Muscle of arm (tissue), 14 donors: ENCODE measurements at places on chromosomes 12 and 14. TPM values are rescaled to one million over a fixed set of nuclear protein-coding genes. Genes with fewer than 3 reads are reported as not detected.

- DNase-seq: no peak
Observed at GRCh38 chr14:89911010-89911919, 43.3 kb downstream of the EFCAB11 start.

DNA sequence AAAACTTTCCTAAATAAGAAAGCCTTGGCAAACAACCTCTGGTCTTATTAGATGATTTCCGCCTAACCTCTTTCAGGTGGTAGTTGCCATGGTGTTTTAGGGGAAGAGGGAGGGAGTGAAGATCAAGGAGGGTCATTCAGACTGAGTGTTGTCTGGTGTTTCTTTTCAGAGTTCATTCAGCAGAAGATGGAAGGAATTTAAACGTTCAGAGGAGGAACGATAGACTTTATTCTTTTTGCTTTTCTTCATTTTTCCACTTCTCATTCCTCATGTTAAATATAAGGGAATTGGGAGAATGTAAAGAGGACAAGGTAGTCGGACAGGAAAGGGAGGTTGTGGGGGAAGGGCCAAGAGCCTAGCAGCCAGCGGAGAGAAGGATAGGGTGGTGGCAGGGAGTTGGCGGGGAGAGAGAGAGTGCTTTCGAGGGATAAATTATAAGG is 17.4 kb upstream of the SALL2 start:
- no peak for DNase-seq

GRCh38 chr14:49970474-49971147 is 77.7 kb downstream of the ARF6 start:
- peak; percentile 70 for DNase-seq

GRCh38 chr12:41212625-41213024 is 24.5 kb downstream of the PDZRN4 start:
- no peak for DNase-seq

DNA sequence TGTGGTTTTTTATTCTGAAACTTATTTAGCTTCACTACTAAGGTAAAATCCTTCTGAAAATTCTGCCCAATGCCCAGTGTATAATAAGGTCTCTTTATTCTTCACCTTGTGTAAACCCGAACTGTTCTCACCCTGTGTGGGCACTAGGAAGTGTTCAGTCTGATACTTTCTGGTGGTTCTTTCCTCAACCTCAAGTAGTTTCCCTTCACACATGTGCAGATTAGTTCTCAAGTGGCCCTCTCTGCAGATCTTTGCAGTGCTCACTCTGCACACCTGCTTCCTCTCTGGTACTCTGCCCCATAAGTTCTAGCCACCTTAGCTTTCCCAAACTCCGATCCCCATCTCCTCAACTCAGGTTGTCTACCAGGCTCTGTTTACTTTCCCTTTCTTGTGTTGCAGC is 61.6 kb downstream of the RAD51B start:
- no peak for DNase-seq

DNA sequence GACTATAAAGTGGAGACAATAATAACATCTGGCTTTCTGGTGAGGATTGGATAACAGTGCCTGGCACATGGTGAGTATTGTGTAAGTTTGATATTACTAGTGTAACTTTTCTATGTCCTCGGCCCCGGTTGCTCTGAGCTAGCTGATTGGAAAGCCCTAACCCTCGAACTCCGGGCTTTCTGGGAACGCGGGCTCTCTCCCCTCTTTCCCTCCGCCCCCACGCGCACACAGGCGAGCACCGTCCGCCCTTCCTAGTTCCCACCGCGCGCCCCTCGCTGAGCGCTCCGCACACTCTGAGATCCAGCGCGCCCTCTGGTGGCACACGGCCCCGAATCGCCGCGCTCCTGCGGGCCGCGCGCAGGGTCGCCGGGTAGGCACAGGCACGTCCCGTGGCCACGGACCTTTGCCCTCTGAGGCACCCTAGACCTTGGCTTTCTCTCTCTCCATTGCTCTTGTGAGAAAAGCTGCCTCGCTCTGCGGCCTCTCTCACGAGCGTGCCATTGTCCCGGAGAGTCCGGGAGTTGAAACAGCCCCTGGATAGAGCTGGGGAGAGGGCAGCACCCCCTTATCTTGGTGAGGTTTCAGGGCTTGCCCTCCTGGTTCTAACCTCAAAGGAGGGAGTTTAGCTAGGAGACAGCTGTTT is 23.2 kb upstream of the ESRRB start:
- DNase-seq: peak; percentile 65

GRCh38 chr14:59274991-59275391 is 86.5 kb downstream of the DAAM1 start:
- no peak for DNase-seq

Gene KRT83
- not detected for polyA plus RNA-seq

Gene FOXN3
- polyA plus RNA-seq: 52.7 TPM

Gene SYT1
- polyA plus RNA-seq: 9.0 TPM

Gene EMC9
- 30.2 TPM for polyA plus RNA-seq

Gene PTPN21
- 70.3 TPM for polyA plus RNA-seq
